ENCODE measurements at places on chromosomes 16 and 17. TPM values are rescaled to one million over a fixed set of nuclear protein-coding genes. Genes with fewer than 3 reads are reported as not detected.

WNT3 gene
- 1.9 TPM for total RNA-seq

VASN gene
- total RNA-seq = 130 TPM

HYDIN gene
- 4.2 TPM for total RNA-seq

TEX19 gene
- not detected for total RNA-seq

ATAD5 gene
- 3.0 TPM for total RNA-seq

PRR29 gene
- 0.32 TPM for total RNA-seq

SMIM36 gene
- total RNA-seq = not detected

SDR42E1 gene
- 9.9 TPM for total RNA-seq

PGAP3 gene
- 11.4 TPM for total RNA-seq

C17orf78 gene
- total RNA-seq = not detected

LRRC75A gene
- 1.6 TPM for total RNA-seq

NPIPB2 gene
- total RNA-seq = 2.5 TPM

MGAT5B gene
- total RNA-seq = 0.26 TPM

CA7 gene
- total RNA-seq = not detected

PRR35 gene
- 0.11 TPM for total RNA-seq

CTRB2 gene
- not detected for total RNA-seq

All from articular chondrocyte of knee joint (primary cell).